Ascending aorta (tissue), 2 donors: ENCODE measurements at places on chromosomes 5 and 9. TPM values are rescaled to one million over a fixed set of nuclear protein-coding genes. Genes with fewer than 3 reads are reported as not detected.

GRCh38 chr5:72559866-72560766 lies 52.9 kb upstream of the ZNF366 start:
- no peaks in the 10 kb centered on the region for H3K27me3 ChIP-seq
- H3K4me1 ChIP-seq = peaks cover 4% of the 10 kb centered on the region
- H3K36me3 ChIP-seq = no peaks in the 10 kb centered on the region
- no peak for DNase-seq
- no peak overlapping the region for H3K27ac ChIP-seq
- H3K4me3 ChIP-seq = no peak overlapping the region

Gene PCDHA9
- not detected for total RNA-seq

Gene DAPK1
- 17.8 TPM for total RNA-seq

DNA sequence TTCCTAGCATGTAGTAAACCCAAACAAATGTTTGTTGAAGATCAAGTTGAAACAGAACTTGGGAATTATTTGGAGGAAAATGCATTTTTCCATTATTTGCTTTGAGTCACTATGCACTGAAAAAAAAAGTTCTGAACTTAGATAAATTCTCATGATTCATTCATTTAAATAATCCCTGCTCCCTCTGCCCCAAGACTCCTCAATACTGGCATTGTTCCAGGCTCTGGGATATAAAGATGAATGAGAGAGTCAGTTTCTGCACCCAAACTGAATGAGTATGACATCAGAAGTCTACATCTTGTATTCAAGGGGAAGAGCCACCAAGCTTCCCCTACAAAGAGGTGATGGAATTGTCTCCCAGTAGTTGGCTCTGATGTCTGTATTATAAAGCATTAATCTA lies 123.9 kb downstream of the SEC61B start:
- no peaks in the 10 kb centered on the region for H3K4me1 ChIP-seq
- no peak for DNase-seq
- H3K27ac ChIP-seq = no peak overlapping the region
- H3K27me3 ChIP-seq = no peaks in the 10 kb centered on the region
- no peak overlapping the region for H3K4me3 ChIP-seq

- H3K27me3 ChIP-seq = no peaks in the 10 kb centered on the region
- H3K27ac ChIP-seq = no peak overlapping the region
- DNase-seq = no peak
- H3K4me1 ChIP-seq = no peaks in the 10 kb centered on the region
- H3K4me3 ChIP-seq = no peak overlapping the region
- H3K36me3 ChIP-seq = peaks cover 7% of the 10 kb centered on the region
These were observed 63.1 kb upstream of the RETREG1 start for GRCh38 chr5:16679863-16680262.

- DNase-seq = no peak
- H3K36me3 ChIP-seq = peaks cover 3% of the 10 kb centered on the region
- no peak overlapping the region for H3K4me3 ChIP-seq
- no peak overlapping the region for H3K27ac ChIP-seq
- H3K27me3 ChIP-seq = no peaks in the 10 kb centered on the region
- H3K4me1 ChIP-seq = peaks cover 7% of the 10 kb centered on the region
These were observed 44.2 kb downstream of the PWWP2A start for GRCh38 chr5:160075073-160075472.

- DNase-seq = no peak
- no peaks in the 10 kb centered on the region for H3K36me3 ChIP-seq
- H3K27me3 ChIP-seq = no peaks in the 10 kb centered on the region
- H3K4me1 ChIP-seq = no peaks in the 10 kb centered on the region
- H3K27ac ChIP-seq = no peak overlapping the region
These were observed 17.1 kb downstream of the APBA1 start for GRCh38 chr9:69655065-69655464.

Gene FOXD4L4
- not detected for total RNA-seq

GRCh38 chr5:106755789-106756188 lies 914.9 kb downstream of the EFNA5 start:
- H3K4me1 ChIP-seq = no peaks in the 10 kb centered on the region
- no peaks in the 10 kb centered on the region for H3K27me3 ChIP-seq
- H3K27ac ChIP-seq = no peak overlapping the region
- no peaks in the 10 kb centered on the region for H3K36me3 ChIP-seq

- H3K27ac ChIP-seq = no peak overlapping the region
- no peaks in the 10 kb centered on the region for H3K27me3 ChIP-seq
- peak overlapping the region; percentile 36 for H3K4me3 ChIP-seq
- DNase-seq = no peak
These were observed 556.1 kb downstream of the CDH9 start for GRCh38 chr5:26482076-26482809.
